Omental fat pad (tissue), 4 donors: ENCODE measurements at places on chromosomes 5 and 9. TPM values are rescaled to one million over a fixed set of nuclear protein-coding genes. Genes with fewer than 3 reads are reported as not detected.

- DNase-seq, result no peak
Measured at GRCh38 chr9:38737246-38737645, 17.3 kb upstream of the FAM240B start.

DNA sequence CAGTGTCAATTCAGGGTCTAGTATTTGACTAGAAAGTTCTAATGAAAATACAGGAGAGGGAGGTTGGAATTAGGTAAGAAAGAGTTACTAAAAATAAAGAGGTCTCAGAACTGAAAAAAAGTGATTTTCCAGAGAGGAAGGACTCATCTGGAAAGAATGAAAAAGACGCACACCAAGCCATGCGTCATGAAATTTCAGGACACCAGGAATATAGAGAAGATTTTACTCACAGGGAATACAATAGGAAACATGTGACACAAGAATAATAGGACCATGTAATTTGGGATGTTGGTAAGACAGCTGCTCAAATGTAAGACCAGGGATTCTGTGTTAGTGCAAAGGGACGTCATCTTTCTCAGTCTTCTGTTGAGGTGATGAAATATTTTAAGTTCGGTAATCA, 224.7 kb downstream of the GDNF start:
- DNase-seq, result no peak

DNA sequence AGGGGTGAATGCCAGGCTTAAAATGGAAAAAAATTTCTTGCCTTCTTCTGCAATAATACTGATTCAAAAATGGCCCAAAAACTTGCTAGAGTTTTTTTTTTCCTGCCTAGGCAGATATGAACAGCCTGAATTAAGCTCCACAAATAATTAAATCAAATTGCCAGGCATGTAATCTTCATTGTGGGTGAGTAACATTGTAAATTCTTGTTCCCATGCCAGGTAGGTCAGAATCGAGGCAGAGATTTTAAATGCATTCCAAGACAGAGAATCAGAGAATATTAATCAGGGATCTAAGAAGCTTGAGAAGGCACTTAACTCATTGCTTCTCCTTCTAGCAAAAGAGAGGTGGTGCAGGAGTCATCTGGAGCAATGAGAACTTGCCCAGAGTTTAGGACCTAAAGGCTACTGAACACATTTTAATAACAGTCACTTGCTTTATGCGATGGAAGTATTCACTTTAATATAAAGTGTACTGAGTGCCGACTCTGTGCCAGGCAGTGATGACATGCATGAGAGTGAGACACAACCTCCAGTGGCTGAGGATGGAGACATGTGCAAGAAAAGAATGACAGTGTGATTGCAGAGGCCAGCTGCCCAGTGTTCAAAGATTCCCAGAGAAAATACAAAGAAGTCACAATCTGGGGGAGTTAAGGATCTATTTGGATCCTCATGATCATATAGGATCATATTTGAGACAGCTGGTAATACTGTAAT, 102.3 kb downstream of the APBA1 start:
- no peak for DNase-seq

The WDR31 gene
- total RNA-seq, result 2.0 TPM

The CAMSAP1 gene
- 41.2 TPM for total RNA-seq
